ENCODE measurements at places on chromosomes 11 and 22.

DNA sequence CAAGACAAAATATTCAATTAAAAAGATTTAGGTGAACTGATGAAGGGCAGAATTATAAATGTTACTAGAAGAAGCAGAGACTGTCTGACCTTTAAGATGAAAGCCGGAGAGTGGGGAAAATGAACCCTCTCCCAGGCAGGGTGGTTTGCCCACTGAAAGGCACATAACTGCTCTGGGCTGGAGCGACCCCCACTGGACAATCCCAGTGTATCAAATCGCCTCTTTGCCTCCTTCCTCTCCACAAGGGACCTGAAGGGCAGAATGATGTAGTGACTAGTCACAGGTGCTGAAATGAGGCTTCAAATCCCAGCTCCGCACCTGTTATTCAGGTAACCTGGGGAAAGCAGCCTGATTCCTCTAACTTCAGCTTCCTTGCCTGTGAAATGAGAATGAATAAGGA lies 69.0 kb downstream of the EFCAB6 start:
- no peak for DNase-seq

DNA sequence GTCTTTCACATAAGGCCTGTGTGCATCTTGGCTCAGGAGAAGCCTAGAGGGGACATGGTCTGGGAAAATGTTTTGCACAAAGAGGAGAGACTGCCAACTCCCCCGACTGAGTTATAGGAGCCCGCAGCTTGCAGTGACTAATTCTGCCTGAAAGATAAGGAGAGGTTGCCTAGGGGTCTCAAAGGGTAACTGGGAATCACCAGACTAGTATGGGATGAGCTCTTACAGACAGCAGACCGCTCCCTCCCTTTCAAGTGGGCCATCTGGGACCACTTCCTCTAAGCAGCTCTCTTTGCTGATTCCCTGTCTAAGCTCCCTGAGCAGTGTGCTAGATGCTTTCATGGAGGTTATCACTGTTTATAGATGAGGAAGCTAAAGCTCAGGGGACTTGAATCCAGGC lies 105.1 kb downstream of the TENM4 start:
- no peak for DNase-seq

DNA sequence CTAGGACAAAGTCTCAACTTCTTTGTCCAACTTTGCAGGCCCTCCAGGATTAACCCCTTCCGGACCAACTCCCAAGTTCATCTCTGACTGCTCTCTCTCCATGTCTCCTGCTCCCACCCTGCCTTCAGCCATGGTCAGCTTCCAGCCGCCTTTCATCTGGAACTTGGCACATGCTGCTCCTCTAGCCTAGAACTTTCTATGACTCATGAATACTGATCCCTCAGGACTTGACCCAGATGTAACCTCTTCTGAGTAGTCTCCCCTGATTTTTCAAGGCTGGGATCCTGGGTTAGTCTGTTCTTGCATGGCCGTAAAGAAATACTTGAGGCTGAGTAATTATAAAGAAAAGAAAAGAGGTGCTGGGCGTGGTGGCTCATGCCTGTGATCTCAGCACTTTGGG lies 5.2 kb upstream of the SLC15A3 start:
- peak; percentile 48 for DNase-seq

- DNase-seq: no peak
Measured at GRCh38 chr11:84645988-84646694, 981.0 kb downstream of the DLG2 start.

GRCh38 chr11:35139722-35140282 lies 831 bp downstream of the CD44 start:
- no peak for DNase-seq

DNA sequence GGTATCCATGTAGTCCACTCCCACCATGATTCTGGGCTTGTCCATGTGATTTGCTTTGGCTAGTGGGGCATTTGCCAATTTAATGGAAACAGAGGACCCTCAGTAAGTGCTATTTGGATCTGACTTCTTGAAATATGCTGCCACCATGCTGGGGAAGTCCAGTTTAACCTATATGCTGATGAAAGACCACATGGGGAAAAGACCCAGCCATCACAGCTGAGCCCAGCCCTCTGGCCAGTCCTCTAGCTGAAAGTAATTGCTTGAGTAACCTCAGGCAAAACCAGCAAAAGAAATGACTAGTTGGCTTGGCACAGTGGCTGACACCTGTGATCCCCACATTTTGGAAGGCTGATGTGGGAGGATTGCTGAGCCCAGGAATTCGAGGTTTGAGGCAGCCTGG lies 61.5 kb downstream of the ATG16L2 start:
- DNase-seq: no peak

GRCh38 chr11:96641261-96641660 lies 251.4 kb downstream of the JRKL start:
- DNase-seq: no peak

GRCh38 chr11:86624366-86624765 lies 48.0 kb downstream of the ME3 start:
- DNase-seq: peak; percentile 49

GRCh38 chr11:101584129-101584515 lies 315 bp upstream of the TRPC6 start:
- DNase-seq: peak; percentile 58

DNA sequence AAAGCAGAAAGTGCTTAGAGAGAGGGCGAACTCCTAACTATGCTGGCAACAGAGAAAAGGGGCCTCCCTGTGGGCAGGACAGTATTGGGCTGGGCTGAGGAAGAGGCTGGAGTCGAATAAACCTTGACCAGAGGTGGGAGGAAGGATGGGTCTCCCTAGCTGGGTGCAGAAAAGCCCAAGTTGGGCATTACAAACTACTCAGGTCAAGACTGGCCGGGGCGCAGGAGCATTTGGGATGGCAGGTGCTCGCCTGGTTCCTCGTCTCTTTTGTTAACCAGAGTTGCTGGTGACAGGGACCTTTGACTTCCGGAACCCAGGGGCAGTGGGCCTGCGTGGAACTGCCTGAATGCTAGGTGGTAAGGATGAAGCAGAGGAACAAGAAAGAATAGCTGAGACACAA lies 80.3 kb upstream of the SHISAL1 start:
- no peak for DNase-seq

- no peak for DNase-seq
Measured at GRCh38 chr11:128881221-128881620, 9.9 kb upstream of the KCNJ5 start.

- DNase-seq: no peak
Measured at GRCh38 chr11:112596324-112596723, 335.7 kb upstream of the PLET1 start.

DNA sequence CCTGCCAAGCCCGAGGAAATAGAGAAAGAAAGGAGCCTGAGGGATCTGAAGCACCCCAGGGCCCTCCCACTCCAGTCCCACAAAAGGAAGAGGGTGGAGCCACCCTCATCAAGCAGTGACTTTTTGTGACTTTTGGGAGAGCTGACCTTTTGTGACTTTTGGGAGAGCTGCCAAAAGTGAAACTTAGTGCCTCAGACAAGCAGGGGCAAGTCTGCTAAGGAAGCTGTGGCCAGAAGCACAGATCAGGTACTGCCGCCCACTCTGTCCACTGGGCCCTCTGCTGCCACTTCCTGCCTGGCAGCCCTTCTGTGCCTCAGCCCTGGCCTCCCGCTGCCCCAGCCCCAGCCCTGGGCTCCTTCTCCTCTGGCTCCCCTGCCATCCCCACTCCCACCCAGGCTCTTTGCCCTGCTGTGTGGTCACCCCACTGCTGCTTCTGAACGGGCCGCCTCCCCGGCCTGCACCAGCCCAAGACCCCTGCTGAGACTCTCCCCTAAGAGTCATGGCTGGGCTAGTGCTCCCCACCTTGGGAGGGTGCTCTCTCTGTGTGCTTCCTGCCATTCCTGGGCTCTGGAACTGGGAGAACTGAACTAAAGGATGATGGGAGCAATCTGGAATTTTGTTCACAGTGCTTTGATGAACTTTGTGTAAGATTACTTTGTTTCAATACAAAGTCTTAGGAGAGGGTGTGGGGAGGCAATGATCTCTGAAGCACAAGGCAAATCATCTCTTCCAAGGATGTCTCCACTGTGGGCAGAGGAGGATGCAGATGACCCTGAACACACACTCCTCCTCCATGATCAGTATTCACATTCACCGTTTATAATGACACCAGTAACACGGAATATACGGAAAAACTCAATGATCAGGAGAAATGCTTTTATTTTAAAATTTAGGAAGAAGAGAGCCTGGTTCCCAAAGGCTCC lies at the start of gene APOBEC3H:
APOBEC3H (plus strand) TSS at position 147 of the 923 bp plus-strand sequence. CDS start 3,035 bp downstream, outside the sequence.
- peak; percentile 21 for DNase-seq

DNA sequence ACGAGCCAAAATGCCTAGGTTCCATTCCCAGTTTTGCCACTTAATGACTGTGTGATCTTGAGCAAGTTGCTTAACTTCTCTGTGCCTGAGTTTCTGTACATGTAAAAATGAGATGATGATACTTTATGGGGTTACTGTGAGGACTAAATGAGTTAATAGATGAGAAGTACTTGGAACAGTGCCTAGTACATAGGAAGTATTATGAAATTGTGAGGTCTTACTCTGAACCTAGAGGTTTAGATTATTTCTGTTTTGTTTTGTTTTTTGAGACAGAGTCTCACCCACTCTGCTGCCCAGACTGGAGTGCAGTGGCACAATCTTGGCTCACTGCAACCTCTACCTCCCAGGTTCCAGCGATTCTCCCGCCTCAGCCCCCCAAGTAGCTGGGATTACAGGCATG lies 227.0 kb upstream of the POU2AF2 start:
- peak; percentile 53 for DNase-seq

- DNase-seq: no peak
Measured at GRCh38 chr11:76628408-76628947, 42.1 kb downstream of the LRRC32 start.

DNA sequence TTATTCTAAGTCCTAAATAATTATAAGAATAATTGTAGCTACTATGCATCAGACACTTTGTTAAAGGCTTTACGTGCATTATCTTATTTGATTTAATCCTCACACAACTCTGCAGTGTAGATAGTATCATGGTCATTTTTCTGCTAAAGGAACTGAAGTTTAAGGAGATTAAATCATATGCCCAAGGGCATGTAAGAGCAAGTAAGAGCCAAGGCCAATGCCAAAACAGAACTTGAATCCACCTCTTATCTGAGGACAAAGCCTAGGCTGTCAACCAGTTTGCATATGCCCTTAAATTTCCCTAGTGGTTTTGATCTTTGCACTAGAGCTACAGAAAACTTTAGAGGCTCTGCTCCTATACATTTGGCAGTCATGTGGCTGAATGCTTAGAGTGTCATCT lies 65.6 kb upstream of the OR5AK2 start:
- DNase-seq: no peak

DNA sequence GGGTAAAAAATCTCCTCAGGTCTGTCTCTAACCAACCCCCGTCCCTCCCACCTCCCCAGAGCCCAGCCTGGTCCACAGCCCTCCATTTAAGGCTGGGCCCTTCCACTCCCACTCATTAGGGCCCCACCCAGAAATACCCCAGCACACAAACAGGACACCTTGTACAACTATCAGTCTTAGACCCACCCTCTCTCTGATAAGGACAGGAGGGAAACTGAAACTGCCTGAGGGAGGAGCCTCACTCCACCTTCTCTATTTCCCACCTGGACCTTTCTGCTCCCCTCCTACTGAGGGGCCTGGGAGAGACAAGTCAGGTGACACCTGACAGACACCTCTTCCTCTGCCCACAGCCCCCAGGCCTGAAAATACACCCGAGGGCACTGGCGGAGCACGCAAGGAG lies 90.2 kb downstream of the PLEKHA7 start:
- no peak for DNase-seq

GRCh38 chr11:109968299-109968698 lies 124.9 kb upstream of the ZC3H12C start:
- no peak for DNase-seq
